ENCODE measurements at places on chromosomes 6 and 20.

GRCh38 chr20:16740365-16741072, 7.6 kb upstream of the OTOR start:
- peaks cover 6% of the 10 kb centered on the region for H3K27me3 ChIP-seq
- no peak overlapping the region for H3K4me3 ChIP-seq
- no peaks in the 10 kb centered on the region for H3K4me1 ChIP-seq
- no peak overlapping the region for H3K27ac ChIP-seq
- peaks cover 43% of the 10 kb centered on the region for H3K36me3 ChIP-seq
- DNase-seq = no peak

DNA sequence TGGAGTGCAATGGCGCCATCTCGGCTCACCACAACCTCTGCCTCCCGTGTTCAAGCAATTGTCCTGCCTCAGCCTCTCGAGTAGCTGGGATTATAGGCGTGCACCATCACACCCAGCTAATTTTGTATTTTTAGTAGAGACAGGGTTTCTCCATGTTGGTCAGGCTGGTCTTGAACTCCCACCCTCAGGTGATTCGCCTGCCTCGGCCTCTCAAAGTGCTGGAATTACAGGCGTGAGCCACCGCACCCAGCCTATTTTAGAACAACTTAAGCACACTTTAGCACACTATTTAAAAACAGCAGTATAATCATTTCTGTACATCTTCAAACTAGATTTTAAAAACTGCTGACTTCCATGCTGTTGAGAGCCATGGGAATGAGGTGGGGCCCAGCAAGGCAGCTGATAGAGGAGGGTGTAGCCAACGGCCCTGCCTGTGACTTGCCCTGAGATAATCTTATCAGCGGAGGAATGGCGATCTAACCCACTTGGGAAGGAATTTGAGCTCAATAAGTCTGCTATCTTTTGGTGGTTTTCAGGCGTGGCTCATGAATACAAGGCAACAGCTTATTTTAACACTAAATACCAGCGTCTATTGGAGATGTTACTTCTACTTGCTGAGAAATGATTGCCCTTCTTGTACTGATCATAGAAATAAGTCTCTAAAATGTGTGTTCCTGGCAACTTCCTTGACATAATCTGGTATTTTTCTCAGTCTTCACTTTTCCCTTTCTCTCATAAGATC, 12.1 kb downstream of the ZDHHC14 start:
- H3K27me3 ChIP-seq = no peaks in the 10 kb centered on the region
- DNase-seq = no peak
- no peak overlapping the region for H3K27ac ChIP-seq
- no peaks in the 10 kb centered on the region for H3K4me1 ChIP-seq
- H3K36me3 ChIP-seq = peaks cover 34% of the 10 kb centered on the region

DNA sequence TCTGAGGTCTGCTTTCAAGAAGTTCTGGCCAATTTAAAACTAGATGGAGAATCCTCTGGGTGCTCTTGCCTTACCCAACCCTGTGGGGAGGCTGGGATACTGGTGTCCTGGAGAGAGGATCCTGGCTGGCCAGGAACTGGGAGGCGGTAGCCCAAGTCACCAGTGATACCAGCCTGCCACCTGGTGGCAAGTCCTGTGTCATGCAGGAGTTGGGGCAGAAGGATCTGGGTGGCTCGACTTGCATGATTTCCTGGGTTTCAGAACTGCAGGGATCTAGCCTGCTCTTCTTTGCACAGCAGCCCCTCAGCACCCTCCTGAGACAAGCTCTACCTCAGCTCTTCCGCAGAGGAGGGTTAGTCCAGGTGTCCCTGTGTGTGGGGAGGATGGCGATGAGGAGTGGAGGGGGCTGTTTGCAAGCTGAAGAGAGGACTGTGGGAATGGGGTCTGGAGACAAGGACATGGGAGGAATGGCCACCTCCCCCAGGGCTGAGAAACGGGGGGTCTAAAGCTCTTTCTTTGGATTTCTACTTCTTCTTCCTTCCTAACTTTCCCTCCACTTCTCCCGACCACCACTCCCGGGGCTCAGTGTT, 4.2 kb downstream of the KCNK17 start:
- H3K4me3 ChIP-seq = no peak overlapping the region
- DNase-seq = peak; percentile 82
- H3K27me3 ChIP-seq = peaks cover 88% of the 10 kb centered on the region
- H3K36me3 ChIP-seq = no peaks in the 10 kb centered on the region
- H3K4me1 ChIP-seq = no peaks in the 10 kb centered on the region
- H3K27ac ChIP-seq = no peak overlapping the region

- peaks cover 55% of the 10 kb centered on the region for H3K27me3 ChIP-seq
- peaks cover 5% of the 10 kb centered on the region for H3K36me3 ChIP-seq
- H3K4me1 ChIP-seq = no peaks in the 10 kb centered on the region
- DNase-seq = no peak
- H3K4me3 ChIP-seq = no peak overlapping the region
These were observed 84.4 kb downstream of the ANKRD60 start for GRCh38 chr20:58144096-58144495.

DNA sequence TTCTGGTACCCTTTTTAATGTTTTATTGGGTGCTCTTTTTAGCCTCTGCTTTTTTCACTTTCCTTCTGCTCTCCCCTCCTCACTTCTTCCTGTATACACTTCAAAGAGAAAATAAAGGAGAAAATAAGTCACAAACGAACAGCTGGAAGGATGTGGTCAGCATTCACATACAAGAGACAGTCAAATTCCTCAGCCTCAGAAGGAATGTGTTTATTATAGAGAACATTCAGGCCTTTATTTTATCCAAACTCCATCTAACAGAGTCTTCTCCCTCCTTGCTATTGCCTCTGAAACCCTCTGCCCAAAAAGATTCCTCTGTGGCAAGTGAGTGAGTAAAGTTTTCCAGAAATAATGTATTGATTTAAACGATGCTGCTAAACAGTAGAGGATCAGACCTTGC, 490.4 kb downstream of the FRK start:
- H3K27me3 ChIP-seq = no peaks in the 10 kb centered on the region
- no peaks in the 10 kb centered on the region for H3K36me3 ChIP-seq
- no peak overlapping the region for H3K27ac ChIP-seq
- H3K4me3 ChIP-seq = no peak overlapping the region
- no peaks in the 10 kb centered on the region for H3K4me1 ChIP-seq

DNA sequence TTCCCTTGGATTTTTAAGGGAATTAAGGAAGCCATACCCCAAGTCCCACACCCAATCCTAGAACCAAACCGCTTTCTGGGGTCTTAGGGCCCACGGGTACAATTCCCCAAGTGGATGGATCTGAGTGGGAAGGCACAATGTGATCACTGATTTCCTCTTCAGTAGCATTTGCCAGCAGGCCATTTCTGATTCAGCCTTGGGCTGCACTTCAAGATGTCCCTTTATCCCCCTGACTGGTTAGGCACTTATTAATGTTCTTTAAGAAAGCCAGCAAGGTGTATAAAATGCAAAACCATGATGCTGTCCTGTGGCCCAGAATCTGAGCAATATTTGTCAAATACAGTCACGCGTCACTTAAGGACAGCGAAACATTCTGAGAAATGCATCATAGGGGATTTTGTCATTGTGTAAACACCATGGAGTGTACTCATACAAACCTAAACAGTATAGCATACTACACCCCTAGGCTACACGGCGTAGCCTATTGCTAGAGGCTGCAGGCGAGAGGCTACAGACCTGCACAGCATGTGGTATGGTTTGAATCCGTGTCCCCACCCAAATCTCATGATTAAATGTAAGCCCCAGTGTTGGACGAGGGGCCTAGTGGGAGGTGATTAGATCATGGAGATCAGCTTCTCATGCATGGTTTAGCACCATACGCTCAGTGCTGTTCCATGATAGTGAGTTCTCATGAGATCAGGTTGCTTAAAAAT, 234.2 kb downstream of the NRN1 start:
- peaks cover 31% of the 10 kb centered on the region for H3K36me3 ChIP-seq
- H3K4me1 ChIP-seq = peaks cover 25% of the 10 kb centered on the region
- no peak for DNase-seq
- no peak overlapping the region for H3K27ac ChIP-seq

- no peaks in the 10 kb centered on the region for H3K27me3 ChIP-seq
- H3K27ac ChIP-seq = no peak overlapping the region
- H3K36me3 ChIP-seq = no peaks in the 10 kb centered on the region
- no peak overlapping the region for H3K4me3 ChIP-seq
These were observed 151.3 kb upstream of the BEND6 start for GRCh38 chr6:56803594-56803993.

- peaks cover 4% of the 10 kb centered on the region for H3K27me3 ChIP-seq
- no peak overlapping the region for H3K27ac ChIP-seq
- no peak overlapping the region for H3K4me3 ChIP-seq
- DNase-seq = no peak
- H3K36me3 ChIP-seq = peaks cover 10% of the 10 kb centered on the region
These were observed 13.4 kb upstream of the MAPK13 start for GRCh38 chr6:36116943-36117342.

Measured in nephron progenitor cell (in vitro differentiated cells).